ENCODE measurements at places on chromosomes 4 and X.

DNA sequence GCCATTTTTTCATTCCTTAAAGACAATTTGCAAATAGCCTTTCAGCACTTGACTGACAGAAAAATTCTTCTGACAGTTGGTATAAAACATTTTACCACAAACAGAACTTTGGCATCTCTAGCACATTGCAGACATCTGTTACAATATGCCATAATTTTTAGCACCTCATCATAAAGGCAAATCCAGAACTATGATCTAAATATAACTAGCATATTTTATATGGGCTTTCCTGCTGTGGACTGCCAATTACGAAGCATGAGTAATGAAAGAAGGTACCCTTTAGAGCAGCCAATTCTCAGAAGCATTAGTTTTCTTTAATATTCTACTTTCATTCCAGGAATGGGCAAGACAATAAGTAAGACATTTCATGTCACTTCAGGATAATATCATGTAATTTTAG, 647.4 kb upstream of the GALNT7 start:
- no peaks in the 10 kb centered on the region for H3K36me3 ChIP-seq
- no peak overlapping the region for H3K27ac ChIP-seq
- no peak overlapping the region for H3K4me3 ChIP-seq
- no peaks in the 10 kb centered on the region for H3K27me3 ChIP-seq

- H3K36me3 ChIP-seq: peaks cover 33% of the 10 kb centered on the region
- H3K4me3 ChIP-seq: no peak overlapping the region
- H3K27me3 ChIP-seq: no peaks in the 10 kb centered on the region
Observed at GRCh38 chr4:40119344-40119743, 62.7 kb downstream of the N4BP2 start.

- no peak for DNase-seq
- no peak overlapping the region for H3K27ac ChIP-seq
- no peaks in the 10 kb centered on the region for H3K36me3 ChIP-seq
Observed at GRCh38 chr4:128596115-128596514, 213.4 kb upstream of the JADE1 start.

DNA sequence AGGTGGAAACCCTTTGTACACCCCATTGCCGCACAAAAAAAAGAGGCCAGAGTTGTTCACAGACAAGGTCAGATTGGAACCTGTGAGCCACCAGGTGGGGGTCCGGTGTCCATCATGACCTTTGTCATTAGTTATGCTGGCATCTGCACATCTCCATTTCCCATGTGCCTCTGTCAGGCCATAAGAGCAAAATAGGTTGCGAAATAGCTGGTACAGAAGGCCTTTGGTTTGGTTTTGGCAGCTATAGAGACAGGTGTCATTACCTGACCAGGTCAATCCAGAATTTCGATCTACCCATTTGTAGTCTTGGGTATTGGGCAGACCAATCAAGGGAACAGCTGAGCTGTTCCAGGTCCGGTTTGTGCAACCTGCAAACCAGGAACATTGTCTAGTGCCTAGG, 6.6 kb downstream of the ERVMER34-1 start:
- H3K27ac ChIP-seq: no peak overlapping the region
- DNase-seq: no peak
- peaks cover 3% of the 10 kb centered on the region for H3K27me3 ChIP-seq
- no peak overlapping the region for H3K4me3 ChIP-seq
- no peaks in the 10 kb centered on the region for H3K4me1 ChIP-seq
- H3K36me3 ChIP-seq: no peaks in the 10 kb centered on the region

DNA sequence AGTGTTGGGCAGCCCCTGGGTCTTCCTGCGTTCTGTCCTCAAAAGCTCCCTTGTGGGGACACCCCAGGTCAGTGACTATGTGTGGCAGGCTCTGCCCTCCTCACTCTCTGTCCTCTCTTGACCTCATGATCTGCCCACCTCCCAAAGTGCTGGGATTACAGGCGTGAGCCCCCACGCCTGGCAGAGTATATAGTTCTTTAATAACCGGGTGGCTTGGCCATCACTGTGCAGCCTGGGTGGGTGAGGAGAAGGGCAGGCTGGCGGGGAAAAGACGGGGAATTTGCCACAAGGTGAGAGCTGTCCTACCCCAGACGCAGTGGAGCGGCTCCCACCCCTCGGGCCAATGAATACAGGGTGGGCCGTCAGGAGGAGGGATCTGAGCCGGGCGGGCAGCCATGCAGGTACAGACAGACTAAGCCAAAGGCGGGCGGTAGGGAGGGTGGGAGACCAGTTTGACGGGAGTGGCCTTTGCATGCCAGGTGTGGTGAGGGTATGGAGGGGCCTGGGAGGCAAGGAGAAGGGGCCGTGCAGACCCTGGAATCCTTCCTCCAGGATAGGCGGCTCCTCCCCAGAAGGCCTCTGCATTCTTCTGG, 2.5 kb downstream of the SH3BP2 start:
- peaks cover 36% of the 10 kb centered on the region for H3K4me1 ChIP-seq
- H3K36me3 ChIP-seq: no peaks in the 10 kb centered on the region
- no peak overlapping the region for H3K4me3 ChIP-seq
- no peak overlapping the region for H3K27ac ChIP-seq

DNA sequence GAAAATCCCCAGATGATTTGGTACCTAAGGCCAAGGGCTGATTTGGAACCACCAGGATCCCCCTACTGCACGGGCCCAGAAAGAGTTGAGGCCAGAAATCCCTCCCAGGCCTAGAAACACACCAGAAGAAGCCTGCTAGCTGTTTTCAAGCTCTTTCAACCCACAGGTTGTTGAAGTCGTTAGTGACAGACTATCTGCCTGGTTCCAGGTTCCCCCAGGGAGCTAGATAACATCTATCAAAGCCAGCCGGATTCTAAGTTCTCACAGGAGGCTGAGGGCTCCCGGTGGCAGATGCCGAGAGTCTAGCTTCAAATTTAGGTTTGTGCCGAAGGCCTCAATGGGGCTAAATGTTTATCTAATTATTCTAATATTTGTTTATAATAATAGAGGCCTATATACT, 132.0 kb upstream of the ATP6AP2 start:
- no peak for DNase-seq
- peaks cover 4% of the 10 kb centered on the region for H3K27me3 ChIP-seq
- peaks cover 10% of the 10 kb centered on the region for H3K4me1 ChIP-seq
- no peak overlapping the region for H3K27ac ChIP-seq

DNA sequence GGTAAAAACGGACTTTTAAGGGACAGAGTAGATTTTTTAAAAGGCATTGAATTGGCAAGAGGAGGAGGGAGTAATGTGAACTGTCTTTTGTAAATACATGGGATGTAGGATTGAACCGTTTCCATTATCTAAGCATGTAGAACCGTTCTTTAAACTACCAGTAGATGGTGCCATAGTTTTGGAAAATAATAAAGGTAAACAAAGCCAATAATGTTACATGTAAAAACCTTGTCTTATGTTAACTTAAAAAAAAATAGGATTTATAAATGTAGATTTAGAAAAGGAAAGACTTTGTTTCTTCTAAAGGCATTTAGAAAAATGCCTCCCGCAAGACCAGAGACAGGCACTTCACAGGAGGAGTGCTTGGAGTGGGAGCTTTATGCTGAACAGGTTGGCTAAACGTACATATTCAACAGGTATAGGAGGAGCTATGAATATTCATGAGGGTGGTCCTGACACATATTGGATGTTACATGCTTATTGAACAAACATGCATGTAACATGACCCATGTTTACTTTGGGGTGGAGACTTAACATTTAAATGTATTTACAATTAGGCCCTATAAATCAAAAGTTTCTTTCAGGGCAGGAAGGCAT, 45.5 kb upstream of the FAM241A start:
- H3K4me3 ChIP-seq: no peak overlapping the region
- DNase-seq: peak; percentile 34
- peaks cover 8% of the 10 kb centered on the region for H3K27me3 ChIP-seq
- H3K4me1 ChIP-seq: no peaks in the 10 kb centered on the region

DNA sequence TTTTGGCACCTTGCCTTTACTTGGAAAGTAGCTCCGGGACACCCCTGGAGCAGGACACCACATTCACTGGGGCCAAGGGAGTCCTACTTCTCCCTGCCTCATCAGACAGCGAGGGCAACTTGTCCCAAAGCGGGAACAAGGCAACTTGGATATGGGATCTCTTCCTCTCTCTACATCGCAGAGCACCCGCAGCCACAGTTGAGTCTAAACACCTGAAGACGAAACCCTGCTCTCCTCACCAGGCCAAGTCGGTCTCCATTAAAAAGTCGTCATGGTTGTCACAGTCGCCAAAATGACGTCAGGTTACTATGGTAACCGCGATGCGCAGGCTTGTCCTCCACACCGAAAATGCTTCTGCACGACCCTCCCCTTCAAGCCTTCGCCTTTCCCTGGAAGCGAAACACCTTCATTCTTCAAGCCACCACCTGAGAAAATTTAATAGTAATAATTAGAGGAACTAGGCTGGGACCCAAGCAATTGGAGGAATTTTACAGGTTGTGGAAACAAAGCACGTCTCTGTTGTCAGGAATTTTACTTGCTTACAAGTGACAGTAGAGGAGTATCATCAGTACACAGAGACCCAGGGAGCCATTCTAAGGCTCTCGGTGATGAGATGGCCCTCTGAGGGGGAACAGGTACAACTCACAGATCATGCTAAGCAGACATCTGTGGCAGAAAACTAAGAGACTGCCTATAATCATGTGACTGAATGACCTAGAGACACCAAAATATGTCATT, 30.5 kb upstream of the TCEAL4 start:
- H3K36me3 ChIP-seq: no peaks in the 10 kb centered on the region
- H3K4me3 ChIP-seq: peak overlapping the region; percentile 82

- no peak for DNase-seq
- no peaks in the 10 kb centered on the region for H3K4me1 ChIP-seq
- H3K4me3 ChIP-seq: no peak overlapping the region
- H3K27ac ChIP-seq: no peak overlapping the region
- H3K36me3 ChIP-seq: no peaks in the 10 kb centered on the region
Observed at GRCh38 chrX:103488332-103488731, 31.0 kb downstream of the RAB40A start.

DNA sequence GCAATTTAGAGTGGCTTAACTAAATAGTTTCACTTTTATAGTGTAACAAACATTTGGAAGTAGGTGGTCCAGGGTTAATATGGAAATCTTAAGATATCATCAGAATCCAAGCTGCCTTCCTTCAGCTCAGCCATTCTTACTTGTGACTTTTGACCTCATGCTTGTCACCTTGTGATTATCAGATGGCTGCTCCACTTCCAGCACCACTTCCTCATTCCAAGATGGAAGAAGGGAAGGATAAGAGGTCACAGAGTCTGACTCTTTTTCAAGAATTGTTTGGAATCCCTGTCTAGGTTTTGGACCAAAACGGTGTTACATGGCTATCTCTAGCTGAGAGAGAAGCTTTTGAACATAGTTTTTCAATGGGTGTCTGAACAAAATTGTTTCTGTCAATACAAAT, 39.9 kb downstream of the MTTP start:
- no peaks in the 10 kb centered on the region for H3K36me3 ChIP-seq
- H3K27ac ChIP-seq: no peak overlapping the region
- no peak for DNase-seq
- H3K4me3 ChIP-seq: no peak overlapping the region
- H3K4me1 ChIP-seq: no peaks in the 10 kb centered on the region

DNA sequence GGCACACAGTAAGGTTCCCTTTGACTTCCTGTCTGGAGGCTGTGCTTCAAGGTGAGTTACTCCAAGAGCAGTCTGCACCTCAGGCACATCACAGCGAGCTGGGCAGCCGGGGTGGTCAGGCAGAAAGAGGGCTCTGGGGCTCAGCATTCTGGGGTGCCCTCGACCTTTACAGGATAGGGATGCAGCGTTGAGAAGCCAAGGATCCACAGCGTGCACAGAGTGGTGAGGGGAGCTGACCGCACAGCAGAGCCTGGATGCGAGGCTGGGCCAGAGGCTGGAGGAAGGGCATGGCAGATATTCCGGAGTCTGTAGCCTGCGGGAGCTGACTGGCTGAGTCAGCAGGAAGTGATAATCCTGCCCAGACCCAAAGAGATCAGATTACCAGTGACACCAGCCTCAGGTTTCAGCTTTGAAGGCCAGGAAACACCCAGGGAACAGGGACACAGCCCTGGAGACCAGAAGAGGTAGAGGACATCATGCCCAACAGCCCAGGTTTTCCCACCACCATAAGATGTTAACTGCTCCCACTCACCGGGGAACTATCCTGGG, 38.4 kb upstream of the PDLIM3 start:
- no peaks in the 10 kb centered on the region for H3K36me3 ChIP-seq
- no peak overlapping the region for H3K4me3 ChIP-seq
- H3K27me3 ChIP-seq: peaks cover 4% of the 10 kb centered on the region
- no peak overlapping the region for H3K27ac ChIP-seq

DNA sequence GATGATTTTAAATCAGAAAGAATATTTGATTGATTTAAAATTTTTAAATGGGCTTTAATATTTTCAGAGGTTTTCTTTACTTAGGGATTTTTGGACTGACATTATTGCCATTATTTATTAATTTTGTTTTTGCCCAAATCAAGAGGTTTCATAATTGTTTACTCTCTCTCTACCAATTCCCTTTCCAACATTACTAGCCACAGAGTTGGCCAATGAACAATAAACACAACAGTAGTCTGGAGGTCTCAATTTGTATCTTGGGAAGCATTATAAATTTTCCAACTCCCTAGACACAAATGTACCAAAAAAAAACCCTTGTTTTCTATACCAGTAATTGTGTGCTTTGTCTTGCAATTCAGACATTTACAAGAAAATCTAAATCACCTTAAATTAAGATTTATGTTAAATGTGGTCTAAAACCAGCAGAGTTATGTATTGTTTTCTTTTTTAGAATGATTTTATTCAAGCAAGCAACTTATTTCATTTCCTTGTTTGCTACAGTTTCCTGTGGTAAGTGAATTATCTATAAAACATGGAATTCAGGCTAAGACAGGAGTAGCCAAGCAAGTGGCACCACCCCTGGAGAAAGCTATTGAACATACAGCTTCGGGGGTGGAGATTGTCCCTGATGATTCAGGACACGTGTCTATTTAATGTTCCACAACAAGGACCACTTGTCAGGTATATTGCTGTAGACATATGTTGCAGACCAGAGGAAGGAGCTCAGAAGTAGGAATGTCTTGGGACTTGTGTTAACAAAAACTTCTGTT, 622 bp downstream of the KLKB1 start:
- no peak overlapping the region for H3K27ac ChIP-seq
- no peaks in the 10 kb centered on the region for H3K4me1 ChIP-seq
- H3K36me3 ChIP-seq: peaks cover 29% of the 10 kb centered on the region
- no peaks in the 10 kb centered on the region for H3K27me3 ChIP-seq

DNA sequence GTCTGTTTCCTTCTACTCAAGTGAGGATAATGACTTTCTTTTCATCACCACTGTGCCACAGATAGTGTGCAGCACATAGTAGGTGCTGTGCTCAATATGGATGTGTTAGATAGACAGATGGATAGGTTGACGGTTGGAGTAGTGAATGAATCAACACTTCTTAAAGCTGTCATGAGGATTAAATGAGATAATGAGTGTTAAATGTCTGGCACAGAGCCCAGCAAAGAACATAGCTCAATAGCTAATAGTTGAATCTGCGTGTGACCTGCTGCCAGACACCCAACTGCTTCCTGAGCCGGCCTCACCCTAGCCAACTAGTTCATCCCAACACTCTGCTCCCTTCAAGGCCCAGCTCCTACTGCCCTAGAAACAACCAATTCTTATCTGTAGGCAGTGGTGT, 67.7 kb upstream of the PJA1 start:
- no peak overlapping the region for H3K4me3 ChIP-seq
- H3K36me3 ChIP-seq: no peaks in the 10 kb centered on the region
- no peak for DNase-seq
- peaks cover under 1% of the 10 kb centered on the region for H3K27me3 ChIP-seq
- no peak overlapping the region for H3K27ac ChIP-seq

- H3K4me3 ChIP-seq: no peak overlapping the region
- H3K36me3 ChIP-seq: no peaks in the 10 kb centered on the region
- no peak overlapping the region for H3K27ac ChIP-seq
- no peak for DNase-seq
- peaks cover 5% of the 10 kb centered on the region for H3K4me1 ChIP-seq
Observed at GRCh38 chr4:186724058-186724863, 605 bp upstream of the FAT1 start.
